ENCODE measurements at places on chromosomes 2 and 18. TPM values are rescaled to one million over a fixed set of nuclear protein-coding genes. Genes with fewer than 3 reads are reported as not detected.

Gene NTSR2
- not detected for total RNA-seq

Gene PIEZO2
- not detected for total RNA-seq

Gene LINC00305
- total RNA-seq = not detected

Gene C2orf92
- total RNA-seq = 21.8 TPM

Gene MYO5B
- not detected for total RNA-seq

- no peak overlapping the region for H3K27ac ChIP-seq
- H3K4me3 ChIP-seq = no peak overlapping the region
- no peaks in the 10 kb centered on the region for H3K27me3 ChIP-seq
- H3K36me3 ChIP-seq = peaks cover 32% of the 10 kb centered on the region
- H3K4me1 ChIP-seq = peaks cover 6% of the 10 kb centered on the region
Measured at GRCh38 chr18:31931886-31932240, 11.1 kb downstream of the TRAPPC8 start.

GRCh38 chr2:10519394-10519740, 71.2 kb upstream of the ODC1 start:
- H3K4me3 ChIP-seq = no peak overlapping the region
- no peak overlapping the region for H3K27ac ChIP-seq
- no peaks in the 10 kb centered on the region for H3K27me3 ChIP-seq
- DNase-seq = no peak
- no peaks in the 10 kb centered on the region for H3K4me1 ChIP-seq
- peaks cover 9% of the 10 kb centered on the region for H3K36me3 ChIP-seq
